ENCODE measurements at places on chromosomes 12 and 14.

DNA sequence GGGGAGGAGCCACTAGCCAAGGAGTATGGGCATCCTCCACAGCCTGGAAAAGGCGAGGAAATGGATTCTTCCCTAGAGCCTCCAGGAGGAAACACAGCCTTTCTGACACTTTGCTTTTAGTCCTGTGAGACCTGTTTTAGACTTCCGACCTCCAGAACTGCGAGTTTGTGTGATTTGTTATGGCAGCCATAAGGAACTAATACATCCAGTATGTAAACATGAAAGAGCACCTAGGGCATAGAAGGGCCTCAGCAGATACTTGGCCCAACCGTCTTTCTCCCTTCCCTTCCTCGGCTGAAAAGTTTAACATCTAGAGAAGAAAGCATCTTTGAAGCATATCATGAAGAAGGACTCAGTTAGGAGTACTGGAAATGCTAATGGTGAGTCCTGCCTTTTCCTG, 3.6 kb downstream of the HIP1R start:
- no peak for DNase-seq

DNA sequence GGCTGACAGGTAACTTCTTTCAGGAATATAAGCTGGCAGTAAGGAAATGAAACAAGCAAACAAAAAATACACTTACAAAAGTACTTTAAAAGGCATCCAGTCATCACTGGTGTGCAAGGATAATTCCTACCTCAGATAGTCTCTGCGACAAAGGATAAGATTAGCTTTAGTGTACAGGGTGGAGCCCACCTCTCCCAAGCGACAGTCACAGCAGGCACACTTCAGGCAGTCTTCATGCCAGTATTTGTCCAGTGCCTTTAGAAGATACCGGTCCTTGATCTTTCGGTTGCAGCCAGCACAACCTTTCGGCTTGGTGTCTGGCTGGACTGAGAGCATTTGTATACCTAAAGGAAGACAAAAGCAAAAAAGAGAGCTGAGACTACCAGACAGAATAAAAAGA, 5.4 kb downstream of the LMO3 start:
- DNase-seq: no peak

DNA sequence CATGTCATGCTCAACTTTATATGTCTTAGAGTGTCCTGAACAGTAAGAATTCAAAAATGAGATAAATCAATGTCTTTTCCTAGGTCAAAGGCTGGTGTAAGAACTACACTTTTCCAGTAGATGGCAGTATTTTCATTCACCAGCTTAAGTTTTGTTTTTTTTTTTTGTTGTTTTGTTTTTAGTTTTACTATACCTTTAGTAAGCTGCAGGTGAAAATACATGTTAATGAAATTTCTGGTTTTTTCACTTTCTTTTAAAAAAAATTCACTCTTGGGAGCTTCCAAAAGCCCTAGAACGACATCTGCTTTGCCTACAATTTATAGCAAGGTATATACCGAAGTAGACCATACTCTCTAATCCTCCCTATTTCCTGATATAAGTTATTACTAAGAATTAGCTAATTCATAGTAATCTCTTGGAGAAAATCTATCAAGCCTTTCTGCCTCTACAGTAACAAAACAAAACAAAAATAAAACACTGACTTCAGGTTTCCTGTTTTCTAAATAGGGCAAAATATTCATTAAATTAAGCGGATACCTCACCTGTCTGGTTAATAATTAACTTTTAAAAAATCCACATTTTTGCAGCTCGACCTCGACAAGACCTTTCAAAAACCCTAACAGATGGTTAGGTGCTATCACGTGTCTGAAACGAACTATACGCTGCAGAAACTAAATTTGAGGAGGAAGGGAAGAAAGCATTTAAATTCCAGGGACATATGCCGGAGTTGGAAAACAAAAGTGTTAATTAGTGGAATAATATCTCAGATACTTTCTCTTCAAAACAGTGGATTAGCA, 2.7 kb upstream of the SAMD4A start:
- no peak for DNase-seq

- no peak for DNase-seq
These were observed 52.3 kb upstream of the DLK1 start for GRCh38 chr14:100674428-100674827.

DNA sequence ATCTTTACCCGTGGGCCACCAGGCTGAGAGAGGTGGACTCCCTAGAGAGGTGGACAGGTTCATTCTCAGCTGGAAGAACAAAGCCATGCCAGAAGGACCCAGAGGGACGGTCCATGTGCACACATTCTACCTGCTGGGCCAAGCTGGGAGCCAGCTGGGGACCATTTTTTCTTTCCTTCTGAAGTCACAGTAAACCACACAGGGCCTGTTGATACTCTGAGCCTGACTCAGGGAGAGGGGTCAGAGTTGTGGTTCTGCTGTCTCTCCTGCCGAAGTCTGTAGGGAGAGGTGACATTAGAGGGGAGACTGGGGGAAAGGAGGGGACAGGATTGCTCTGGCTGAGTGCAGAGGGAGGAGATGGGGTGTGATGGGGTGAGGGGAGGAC, 148.6 kb downstream of the TSPAN9 start:
- no peak for DNase-seq

GRCh38 chr14:81537193-81537592, 3.5 kb upstream of the SEL1L start:
- no peak for DNase-seq

- DNase-seq: no peak
These were observed 124.0 kb downstream of the ESR2 start for GRCh38 chr14:64170181-64170580.

All from activated CD4-positive, CD25-positive, alpha-beta regulatory T cell treated with anti-CD3 and anti-CD28 coated beads, Interleukin-2, amount 50 U/mL, for 72 hours (primary cell).